ENCODE measurements at places on chromosomes 7 and 10.

DNA sequence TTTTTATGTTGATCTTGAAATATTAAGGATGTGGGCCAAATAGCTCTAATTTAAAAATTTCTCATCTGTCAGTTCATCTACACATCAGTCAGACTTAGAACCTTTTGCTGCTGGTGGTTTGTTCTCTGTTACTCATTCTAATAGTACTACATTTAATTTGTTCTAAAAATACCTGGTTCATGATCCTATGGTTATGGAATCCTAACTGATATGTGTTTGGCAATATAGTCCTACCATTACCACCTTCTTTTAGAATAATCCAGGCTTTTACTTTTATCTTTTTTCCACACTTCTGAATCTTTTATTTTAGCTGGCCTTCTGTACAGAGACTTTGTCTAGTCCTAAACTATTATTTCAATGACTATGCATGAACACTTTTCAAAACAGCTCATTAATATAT is 116.9 kb downstream of the SVOPL start:
- DNase-seq: no peak

GRCh38 chr10:132036153-132036886 is 29.4 kb upstream of the JAKMIP3 start:
- DNase-seq: no peak

DNA sequence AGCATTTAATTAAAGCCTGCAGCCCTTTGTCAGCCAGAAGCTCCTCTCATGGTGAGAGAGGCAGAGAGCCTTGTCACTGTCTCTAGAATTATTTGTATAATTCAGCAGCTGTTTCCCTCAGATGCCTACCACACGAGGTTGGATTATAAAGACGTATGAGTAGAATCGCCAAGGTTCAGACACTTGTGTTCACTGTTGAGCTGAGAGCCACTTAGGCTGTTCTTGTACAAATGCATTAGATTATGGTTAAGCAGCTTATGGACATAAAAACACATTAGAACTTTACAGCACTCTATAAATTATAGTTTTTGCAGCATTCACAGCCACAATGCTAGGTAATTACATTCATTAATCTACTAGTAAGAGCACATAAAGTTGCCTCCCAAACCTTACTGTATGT is 282.6 kb downstream of the AUTS2 start:
- peak; percentile 54 for DNase-seq

DNA sequence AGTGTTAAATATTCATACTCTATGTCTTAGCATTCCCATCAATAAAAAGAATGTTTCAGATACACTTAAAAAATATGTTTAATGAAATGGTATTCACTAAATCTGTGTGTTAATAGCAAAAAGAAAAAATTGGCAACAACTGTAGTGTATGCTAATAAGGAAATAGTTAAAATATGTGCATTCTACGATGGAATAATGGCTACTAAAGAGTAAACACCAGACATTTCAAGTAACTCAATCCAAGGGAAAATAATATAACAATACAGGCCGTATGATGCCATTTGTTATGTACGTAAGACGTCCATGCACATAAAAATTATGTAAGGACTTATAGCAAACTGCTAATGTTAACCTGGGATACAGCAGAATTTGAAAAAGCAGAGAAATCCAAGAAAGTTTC is 46.6 kb downstream of the MAD1L1 start:
- no peak for DNase-seq

GRCh38 chr10:58642283-58642682 is 129.6 kb downstream of the BICC1 start:
- no peak for DNase-seq

DNA sequence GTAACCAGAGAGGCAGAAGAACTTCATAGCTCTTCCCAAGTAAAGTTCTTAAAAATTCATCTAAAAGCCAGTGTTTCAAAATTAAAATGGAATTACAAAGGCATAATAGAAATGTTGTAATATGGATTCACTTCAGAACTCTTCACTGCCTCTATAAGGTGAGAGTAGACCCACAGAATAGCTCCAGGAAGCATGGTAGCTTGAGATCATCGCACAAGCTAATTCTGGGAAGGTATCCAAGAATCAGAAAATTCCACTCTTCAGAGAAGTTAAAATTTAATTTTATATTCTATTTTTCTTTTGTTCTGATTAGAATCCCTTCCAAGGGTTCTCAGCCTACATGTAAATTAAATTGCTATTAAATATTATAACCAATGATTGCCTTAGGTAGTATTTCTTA is 1.5 kb upstream of the DHX32 start:
- DNase-seq: no peak

- DNase-seq: no peak
These were observed 139.2 kb downstream of the TEX36 start for GRCh38 chr10:125543796-125544195.

All from COR-L47 (cell line).